ENCODE measurements at places on chromosomes 2 and 18.
A peak's percentile ranks its signal among the peaks of the same experiment; 100 is the strongest.

DNA sequence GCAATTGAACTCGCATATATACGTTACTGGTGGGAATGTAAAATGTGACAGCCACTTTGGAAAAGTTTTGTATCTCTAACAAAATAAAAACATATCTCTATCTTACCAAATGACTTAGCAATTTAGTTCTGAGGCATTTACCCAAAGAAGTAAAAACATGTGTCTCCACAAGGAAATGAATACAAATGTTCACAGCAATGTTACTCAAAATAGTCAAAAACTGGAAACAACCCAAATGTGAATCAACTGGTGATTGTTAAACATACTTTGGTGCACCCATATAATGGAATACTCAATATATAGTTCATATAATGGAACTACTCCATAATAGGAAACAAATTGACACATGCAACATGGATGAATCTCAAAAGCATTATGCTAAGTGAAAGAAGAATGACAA is 70.4 kb upstream of the DNER start:
- no peak for ATAC-seq

DNA sequence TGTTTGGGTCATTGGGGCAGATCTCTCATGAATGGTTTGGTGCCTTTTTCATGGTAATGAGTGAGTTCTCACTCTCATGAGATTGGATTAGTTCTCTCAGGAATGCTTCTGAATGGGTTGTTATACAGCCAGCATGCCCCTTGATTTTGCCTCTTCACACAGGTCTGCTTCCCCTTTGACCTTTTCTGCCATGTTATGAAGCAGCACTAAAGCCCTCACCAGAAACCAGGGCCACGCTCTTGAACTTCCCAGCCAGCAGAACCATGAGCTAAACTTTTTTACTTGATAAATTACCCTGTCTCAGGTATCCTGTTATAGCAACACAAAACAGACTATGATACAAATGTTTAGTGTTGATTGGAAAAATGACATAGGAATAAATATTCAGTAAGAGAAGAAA is 57.3 kb downstream of the ICA1L start:
- no peak for ATAC-seq

GRCh38 chr2:202069170-202070067 is 3.6 kb upstream of the KIAA2012 start:
- ATAC-seq, result no peak

DNA sequence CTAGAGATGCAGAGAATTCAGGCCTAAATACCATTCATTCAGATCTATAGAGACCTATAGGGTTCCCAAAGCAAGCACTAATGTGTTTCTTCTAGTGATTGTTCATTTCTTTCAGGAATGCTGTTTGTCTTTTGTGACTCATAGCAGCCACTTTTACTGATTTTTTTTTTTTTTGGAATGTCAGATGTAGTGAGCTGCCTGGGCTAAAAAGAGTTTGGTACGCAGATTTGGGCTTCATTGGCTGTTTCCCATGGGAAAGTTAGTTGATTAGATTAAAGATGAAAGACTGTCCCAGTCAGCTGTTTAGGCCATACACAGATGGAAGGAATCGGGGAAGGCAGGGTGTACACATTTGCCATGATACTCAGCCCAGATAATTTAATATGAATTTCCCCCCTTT is 87.6 kb downstream of the CDC42EP3 start:
- ATAC-seq, result no peak

DNA sequence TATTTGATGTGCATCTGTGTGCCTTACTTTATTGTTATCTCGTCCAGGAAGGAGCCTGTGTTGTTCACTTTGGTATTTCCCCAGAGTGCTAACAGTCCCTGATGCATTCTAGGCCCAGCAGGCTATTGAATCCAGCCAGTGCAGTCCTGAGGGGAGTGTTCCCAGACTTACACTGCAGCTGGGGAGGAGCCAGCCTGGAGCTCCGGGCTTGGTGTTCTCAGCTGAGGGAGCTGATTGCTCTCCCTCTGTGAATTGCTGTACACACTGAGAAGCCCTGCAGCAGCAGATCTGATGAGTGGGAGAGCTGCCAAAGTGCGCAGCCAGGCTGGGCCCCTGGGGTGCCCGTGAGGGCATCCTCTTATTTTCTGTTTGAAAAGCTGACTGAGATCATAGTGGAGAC is 159.2 kb downstream of the GALNT3 start:
- peak; percentile 60 for ATAC-seq

DNA sequence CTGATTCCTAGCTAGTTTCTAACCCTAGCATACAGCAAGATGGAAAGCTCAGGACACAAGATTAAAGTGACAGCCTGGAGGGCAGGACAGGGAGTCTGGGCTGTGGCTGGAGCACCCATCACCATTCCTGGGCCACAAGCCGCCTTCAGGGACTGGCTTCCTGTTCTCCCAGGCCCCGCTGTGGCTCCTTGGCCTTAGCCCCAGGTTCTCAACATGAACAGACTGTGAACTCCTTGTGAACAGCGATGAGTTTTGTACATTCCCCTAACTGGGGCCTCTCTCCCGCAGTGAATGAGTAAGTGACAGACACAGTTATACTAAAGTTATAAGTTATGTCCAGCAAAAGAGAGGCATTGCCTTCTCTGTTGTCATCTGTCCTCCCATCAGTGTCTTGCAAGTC is 35.9 kb upstream of the SLC14A1 start:
- no peak for ATAC-seq

GRCh38 chr2:171405546-171405945 is 28.2 kb downstream of the METTL8 start:
- no peak for ATAC-seq

DNA sequence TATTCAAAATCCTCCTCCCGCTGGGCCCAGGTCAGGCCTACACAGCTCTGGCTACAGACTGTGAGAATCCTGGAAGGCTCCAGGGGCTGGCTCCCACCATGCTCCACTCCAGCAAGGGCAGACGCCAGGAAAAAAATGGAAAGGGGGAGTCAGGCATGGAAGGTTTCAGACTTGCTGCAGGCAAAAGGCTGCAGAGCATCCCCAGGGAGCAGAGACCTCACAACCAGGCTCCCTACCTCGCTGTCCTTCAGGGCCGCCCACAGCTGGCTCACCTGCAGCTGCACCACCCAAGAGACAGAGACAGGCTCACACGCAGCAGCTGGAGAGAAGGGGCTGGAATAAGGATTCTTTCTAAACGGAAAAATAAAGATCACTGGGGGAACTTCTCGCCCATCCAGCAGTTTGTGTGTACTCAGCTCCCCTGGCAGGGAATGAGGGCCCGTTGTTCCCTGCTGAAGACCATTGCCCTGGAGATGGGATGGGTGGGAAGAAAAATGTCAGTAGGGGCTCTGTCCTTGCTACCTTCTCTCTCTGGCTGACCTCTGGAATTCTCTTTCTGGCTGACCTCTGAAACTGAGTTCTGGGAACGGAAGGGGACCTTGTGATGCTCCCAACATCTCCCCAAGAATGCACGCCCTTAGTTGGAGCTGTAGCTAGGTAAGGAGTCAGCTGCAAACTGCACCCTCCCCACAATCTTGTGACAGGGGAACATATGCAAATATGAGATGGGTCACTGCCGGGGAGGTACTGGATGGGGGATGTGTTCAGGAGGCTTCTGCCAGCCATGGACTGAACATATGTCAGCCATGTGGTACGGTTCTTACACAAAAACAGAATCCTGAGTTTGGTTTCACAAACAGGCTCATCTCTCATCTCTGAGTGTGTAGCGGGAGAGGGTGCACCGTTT is 34.5 kb downstream of the BCL2 start:
- peak; percentile 67 for ATAC-seq

DNA sequence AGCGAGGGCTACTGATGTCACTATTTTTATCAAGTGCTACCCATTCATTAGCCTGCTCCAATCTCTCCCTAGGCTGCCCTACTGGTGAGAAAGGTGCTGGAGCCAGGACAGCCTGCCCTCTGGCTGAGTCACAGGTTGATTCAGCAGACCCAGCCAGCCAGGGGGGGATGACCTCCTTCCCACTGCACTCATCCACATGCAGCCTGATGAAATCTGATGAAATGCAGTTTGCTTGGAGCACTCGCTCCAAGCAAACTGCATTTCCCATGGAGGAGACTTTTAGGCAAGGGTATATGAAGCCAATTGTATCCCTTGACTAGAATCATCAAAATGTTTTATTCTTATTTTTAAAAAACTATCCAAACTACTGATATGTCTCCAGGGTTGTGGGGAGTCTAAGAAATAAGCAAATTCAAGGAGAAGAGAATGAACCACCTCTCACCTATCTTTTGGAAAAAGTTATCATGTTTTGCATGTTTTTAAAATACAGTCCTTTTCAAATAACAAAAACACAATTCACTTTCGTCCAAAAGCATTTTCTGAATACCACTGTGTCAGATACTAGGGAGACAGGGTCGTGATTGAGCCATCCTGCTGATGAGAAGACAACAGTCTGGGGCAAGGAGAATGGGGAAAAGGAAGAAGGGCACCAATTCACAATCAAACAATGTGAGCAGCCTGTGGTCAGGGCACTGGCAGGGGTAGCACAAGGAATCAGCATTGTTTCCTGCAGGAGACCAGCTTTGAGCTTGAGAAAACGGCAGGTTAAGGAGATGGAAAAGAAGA is 128.3 kb downstream of the AFF3 start:
- no peak for ATAC-seq

DNA sequence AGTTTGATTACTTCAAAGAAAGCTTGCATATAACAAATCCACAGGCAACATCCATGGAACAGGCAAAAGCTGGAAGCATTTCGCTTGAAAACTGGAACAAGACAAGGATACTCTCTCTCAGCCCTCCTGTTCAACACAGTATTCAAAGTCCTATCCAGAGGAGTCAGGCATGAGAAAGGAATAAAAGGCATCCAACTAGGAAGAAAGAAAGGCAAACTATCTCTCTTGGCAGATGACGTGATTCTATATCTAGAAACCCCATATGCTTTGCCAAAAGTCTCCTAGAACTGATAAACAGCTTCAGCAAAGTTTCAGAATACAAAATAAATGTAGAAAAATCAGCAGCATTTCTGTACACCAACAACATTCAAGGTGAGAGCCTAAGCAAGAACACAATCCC is 34.1 kb upstream of the MC4R start:
- ATAC-seq, result no peak

GRCh38 chr2:46655551-46656436 is 176.4 kb downstream of the TMEM247 start:
- peak; percentile 35 for ATAC-seq

DNA sequence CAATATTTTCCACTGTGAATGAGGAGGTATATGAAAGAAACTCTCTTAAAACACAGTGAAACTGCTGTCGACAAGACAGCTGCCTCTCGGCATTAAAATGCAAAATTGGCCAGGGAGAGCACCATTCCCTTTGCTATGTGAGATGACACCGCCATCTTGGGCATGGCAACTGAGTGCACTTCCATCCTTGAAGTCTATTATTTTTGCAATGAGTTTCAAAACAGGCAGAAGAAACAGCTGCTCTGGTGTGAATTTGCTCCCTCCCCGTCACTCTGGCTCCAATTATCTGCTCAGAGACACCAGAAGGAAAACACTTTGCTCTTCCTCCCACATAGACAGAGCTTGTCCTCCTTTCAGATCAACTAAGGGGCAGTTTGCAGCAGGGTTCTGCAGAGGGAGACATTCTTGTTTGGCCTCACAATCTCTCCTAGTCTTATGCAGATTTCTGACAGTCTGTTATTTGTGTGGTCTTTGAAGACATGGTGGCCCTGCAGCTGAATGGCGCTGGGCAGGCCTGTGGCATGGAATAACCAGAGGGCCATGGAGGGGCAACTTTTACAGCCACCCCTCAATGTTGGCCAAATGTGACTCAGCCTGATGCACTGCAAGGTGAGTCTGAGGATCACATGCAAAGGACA is 48.6 kb upstream of the SEC11C start:
- ATAC-seq, result no peak

- no peak for ATAC-seq
Observed at GRCh38 chr2:8631465-8632005, 50.3 kb upstream of the ID2 start.

- peak; percentile 60 for ATAC-seq
Observed at GRCh38 chr18:8088626-8089025, 520.6 kb upstream of the RAB12 start.

- ATAC-seq, result no peak
Observed at GRCh38 chr18:6311456-6312215, 103.1 kb downstream of the L3MBTL4 start.

- no peak for ATAC-seq
Observed at GRCh38 chr2:28645553-28645952, 106.1 kb upstream of the PPP1CB start.

DNA sequence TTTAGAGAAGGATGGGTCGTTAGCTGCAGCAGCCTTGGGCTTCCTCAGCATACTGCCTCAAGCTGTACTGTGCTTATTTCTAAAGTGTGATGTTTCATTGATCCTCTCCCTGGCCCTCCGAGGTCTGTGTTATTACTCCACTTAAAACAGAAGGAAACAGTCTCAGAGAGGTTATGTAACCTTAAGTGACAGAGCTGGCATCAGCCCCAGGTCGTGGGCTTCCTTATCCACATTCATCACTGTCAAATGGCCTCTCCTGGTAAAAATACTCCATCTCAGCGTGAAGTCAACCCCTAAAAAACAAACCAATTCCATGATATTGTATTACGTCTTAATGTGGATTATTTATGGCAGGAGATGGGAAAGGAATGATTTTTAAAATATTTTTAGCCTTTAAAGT is 153.3 kb upstream of the NOSTRIN start:
- ATAC-seq, result no peak

GRCh38 chr2:136130045-136130444 is 12.1 kb upstream of the CXCR4 start:
- no peak for ATAC-seq

GRCh38 chr18:21513292-21513691 is 87.2 kb downstream of the ESCO1 start:
- no peak for ATAC-seq

GRCh38 chr2:167438206-167438605 is 549.9 kb downstream of the XIRP2 start:
- ATAC-seq, result no peak

GRCh38 chr2:212173331-212173730 is 365.3 kb downstream of the ERBB4 start:
- no peak for ATAC-seq

GRCh38 chr18:79540161-79540903 is 139.3 kb upstream of the CTDP1 start:
- peak; percentile 90 for ATAC-seq

- no peak for ATAC-seq
Observed at GRCh38 chr2:213733893-213734292, 449.6 kb downstream of the SPAG16 start.

- peak; percentile 21 for ATAC-seq
Observed at GRCh38 chr18:12883372-12883683, 709 bp downstream of the PTPN2 start.

DNA sequence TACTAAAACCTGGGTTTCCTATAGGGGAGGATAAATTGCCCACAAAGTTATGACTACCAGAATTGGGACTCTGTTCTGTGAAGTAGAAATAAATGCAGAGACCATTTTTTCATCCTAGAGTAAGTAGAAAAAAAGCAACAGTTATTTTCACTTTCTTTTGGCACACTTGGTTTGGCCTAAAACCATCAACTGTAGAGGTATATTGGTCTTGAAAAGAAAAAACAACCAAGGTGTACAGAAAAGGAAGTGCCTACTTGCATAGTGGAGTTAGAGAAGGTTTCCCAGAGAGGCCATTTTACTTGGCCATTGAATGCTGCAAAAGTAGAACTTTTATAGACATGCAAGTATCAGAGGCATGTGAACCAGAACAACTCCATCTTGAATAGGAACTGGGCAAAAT is 89.4 kb upstream of the TACR1 start:
- ATAC-seq, result no peak

All from esophagus mucosa (tissue), 1 donor.